PC-3 (cell line): ENCODE measurements at places on chromosomes 7 and 10.

- no peaks in the 10 kb centered on the region for H3K4me1 ChIP-seq
- no peaks in the 10 kb centered on the region for H3K36me3 ChIP-seq
- no peaks in the 10 kb centered on the region for H3K27me3 ChIP-seq
These were observed 357.4 kb upstream of the TMEM229A start for GRCh38 chr7:124390301-124390700.

DNA sequence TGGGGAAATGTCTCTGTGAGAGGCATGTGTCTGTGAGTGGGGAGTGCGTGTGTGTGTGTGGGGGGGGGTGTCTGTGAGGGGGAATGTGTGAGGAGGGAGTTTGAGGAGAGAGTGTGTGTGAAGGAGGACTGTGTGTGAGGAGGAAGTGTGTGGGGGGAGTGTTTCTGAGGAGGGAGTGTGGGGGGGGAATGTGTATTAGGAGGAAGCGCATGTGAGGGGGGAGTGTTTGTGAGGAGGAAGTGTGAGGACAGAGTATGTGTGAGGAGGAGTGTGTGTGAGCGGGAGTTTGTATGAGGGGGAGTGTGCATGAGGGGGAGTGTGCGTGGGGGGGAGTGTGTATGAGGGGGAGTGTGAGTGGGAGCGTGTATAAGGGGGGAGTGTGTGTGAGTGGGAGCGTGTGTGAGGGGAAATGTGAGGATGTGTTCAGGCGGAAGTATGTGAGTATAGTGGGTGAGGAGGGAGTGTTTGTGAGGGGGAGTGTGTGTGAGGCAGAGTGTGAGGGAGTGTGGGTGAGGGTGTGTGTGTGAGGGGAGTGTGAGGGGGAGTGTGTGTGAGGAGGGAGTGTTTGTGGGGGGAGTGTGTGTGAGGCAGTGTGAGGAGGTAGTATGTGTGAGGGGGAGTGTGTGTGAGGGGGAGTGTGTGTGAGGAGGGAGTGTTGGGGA is 21.8 kb upstream of the PTPRN2 start:
- no peaks in the 10 kb centered on the region for H3K4me1 ChIP-seq
- DNase-seq, result no peak
- H3K27ac ChIP-seq, result no peak overlapping the region
- 0 out of 2 replicates have a peak, but pooled peaks cover 3% of the 10 kb centered on the region for H3K36me3 ChIP-seq
- no peak overlapping the region for H3K4me3 ChIP-seq
- H3K27me3 ChIP-seq, result no peaks in the 10 kb centered on the region

DNA sequence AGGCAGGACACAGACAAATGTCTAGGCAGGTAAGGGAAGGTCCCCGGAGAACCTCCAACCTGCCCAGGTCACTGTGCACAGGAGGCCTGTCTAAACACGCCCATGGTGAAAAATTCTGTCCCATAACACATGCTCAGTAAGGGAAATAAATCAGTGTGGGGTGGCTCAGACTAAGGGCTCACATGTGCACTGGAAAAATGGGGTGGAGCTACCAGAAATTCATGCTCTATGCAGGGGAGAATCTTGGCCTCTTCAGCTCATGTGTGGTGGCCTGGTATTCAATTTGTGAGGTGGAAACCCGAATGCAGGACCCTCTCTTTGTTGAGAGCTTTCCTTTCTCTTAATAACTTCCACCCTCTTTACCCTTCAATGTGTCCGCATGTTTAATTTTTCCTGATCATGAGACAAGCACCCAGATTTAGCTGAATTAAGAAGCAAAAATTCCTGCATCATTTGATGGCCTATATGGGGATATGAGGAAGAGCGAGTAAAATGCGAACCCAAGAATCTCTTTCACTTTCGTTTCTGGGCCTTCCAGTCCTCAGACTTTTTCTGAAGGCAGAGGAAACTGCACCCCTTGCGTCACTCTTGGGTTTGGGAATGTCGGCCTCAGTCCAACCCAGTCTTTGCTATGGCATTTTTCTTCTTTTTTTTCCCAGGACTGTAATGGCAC is 163.2 kb downstream of the DGKB start:
- no peak for DNase-seq
- H3K4me3 ChIP-seq, result no peak overlapping the region
- H3K4me1 ChIP-seq, result no peaks in the 10 kb centered on the region
- H3K27me3 ChIP-seq, result no peaks in the 10 kb centered on the region
- no peaks in the 10 kb centered on the region; the same call in 1 of the 2 replicates for H3K36me3 ChIP-seq
- H3K27ac ChIP-seq, result no peak overlapping the region

DNA sequence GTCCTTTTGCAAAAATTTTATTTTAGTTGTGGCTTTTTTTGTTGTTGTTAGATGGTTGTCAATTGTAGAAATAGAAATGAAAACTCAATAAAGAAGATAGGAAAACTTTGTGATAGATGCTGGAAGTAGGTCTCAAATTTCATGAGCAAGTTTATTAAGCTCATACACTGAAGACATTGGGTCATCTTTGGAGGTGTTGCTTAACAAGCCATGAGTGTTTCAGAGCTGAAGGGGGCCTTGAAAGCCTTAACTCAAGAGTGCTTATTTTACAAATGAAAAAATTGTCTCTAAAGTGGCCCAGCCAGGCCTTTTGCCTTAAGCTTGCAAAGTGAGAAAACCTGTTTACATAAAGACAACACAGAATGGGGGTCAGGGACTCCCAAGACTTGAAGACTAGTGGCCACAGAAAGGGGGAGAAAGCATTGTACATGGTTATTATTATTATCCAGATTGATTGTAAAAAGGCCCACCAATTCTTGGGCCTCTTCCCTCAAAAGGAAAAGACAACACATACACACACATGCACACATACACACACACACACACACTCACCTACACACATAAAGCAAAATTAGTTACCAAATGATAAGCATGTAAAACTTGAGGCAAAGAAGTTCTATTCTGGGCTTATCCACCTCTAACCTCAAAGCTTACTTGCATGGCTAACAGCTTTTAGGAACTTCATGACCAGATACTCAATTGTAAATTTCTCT is 49.7 kb upstream of the GLCCI1 start:
- H3K27me3 ChIP-seq, result no peaks in the 10 kb centered on the region
- H3K4me3 ChIP-seq, result no peak overlapping the region
- no peak overlapping the region for H3K27ac ChIP-seq
- no peaks in the 10 kb centered on the region for H3K36me3 ChIP-seq
- no peak for DNase-seq
- H3K4me1 ChIP-seq, result peaks cover 12% of the 10 kb centered on the region

GRCh38 chr10:28343987-28344895 is 41.4 kb upstream of the MPP7 start:
- no peak for DNase-seq
- H3K4me1 ChIP-seq, result no peaks in the 10 kb centered on the region
- H3K27ac ChIP-seq, result no peak overlapping the region
- H3K27me3 ChIP-seq, result no peaks in the 10 kb centered on the region
- H3K4me3 ChIP-seq, result no peak overlapping the region
- no peaks in the 10 kb centered on the region for H3K36me3 ChIP-seq

GRCh38 chr10:45471531-45472310 is 97.7 kb downstream of the ALOX5 start:
- no peak overlapping the region for H3K27ac ChIP-seq
- no peaks in the 10 kb centered on the region for H3K27me3 ChIP-seq
- DNase-seq, result no peak
- no peak overlapping the region for H3K4me3 ChIP-seq

DNA sequence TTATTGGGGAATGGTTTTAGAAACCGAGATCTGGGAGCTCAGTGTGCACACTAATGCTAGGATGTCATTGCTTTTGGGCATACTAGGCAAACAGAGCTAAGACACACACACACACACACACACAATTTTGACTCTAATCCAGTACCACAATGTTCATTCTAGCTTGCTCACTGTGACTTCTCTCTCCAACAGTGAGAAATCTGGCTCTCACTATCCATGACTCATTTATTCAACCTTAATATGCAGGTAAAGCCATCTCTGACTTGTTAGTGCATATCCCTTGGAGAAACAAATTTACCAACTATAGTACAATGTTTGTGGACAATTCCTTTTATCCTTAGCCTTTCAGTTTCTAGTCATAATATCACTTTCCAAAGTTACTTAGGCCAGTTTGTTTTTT is 5.9 kb upstream of the BMS1 start:
- DNase-seq, result no peak
- no peak overlapping the region for H3K27ac ChIP-seq
- no peaks in the 10 kb centered on the region for H3K36me3 ChIP-seq
- 0 out of 2 replicates have a peak, but pooled peaks cover under 1% of the 10 kb centered on the region for H3K4me1 ChIP-seq
- no peak overlapping the region for H3K4me3 ChIP-seq

GRCh38 chr10:130660266-130660665 is 524.1 kb downstream of the GLRX3 start:
- H3K27me3 ChIP-seq, result no peaks in the 10 kb centered on the region
- no peaks in the 10 kb centered on the region for H3K36me3 ChIP-seq
- no peak for DNase-seq
- no peak overlapping the region for H3K4me3 ChIP-seq

- H3K4me1 ChIP-seq, result peaks cover 9% of the 10 kb centered on the region
- H3K27ac ChIP-seq, result no peak overlapping the region
- H3K27me3 ChIP-seq, result no peaks in the 10 kb centered on the region
- DNase-seq, result peak; percentile 56
These were observed 21.1 kb upstream of the HBP1 start for GRCh38 chr7:107147464-107148393.

DNA sequence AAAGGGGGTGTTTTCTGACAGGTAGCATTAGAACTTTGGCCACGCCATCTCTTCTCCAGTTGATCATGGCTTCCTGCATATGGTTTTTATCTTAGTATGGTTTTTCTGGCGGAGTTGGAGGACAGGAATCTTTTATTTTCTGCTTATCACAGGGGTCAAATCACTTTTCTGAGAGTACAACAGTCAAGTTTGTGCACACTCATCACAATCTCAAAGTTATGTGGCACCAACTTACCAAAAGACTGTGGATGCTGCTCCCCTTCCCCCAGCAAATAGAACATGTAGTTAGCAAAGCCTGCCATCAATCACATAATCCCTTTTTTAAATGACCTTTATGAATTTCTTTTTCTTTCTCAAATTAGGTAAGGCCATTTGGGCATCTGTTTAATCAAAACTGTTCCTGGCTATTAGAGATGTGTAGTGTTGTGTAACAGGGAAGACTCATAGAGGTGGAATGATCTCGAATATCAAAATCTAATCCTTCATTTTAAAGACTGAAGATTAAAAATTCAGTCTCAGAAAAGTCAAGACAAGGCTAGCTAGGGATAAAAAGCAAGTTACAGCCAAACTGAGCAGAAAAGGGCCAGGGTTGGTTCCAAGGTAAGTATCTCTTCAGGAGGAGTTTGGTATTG is 3.8 kb upstream of the CH25H start:
- no peak for DNase-seq
- H3K27ac ChIP-seq, result no peak overlapping the region
- no peak overlapping the region for H3K4me3 ChIP-seq
- H3K36me3 ChIP-seq, result peaks cover 3% of the 10 kb centered on the region
- H3K4me1 ChIP-seq, result no peaks in the 10 kb centered on the region

DNA sequence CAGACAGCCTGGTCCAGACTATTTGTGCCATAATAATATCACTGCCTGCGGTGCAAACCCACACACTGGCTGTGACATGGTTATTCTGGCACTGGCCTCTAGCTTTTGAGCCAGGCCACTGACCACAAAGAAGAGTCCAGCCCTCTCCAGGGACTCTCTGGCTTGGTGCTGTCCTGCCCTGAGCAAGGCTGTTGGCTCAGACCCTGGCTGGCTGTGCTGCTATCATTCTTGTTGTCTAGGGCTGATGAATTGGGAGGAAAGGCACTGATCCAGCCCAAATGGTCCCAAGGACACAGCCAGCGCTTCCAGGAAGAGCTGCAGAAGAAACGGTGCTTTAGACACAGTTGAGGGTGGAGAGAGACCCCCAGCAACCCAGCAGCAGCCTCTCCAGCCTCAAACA is 80.8 kb downstream of the TMEM130 start:
- no peaks in the 10 kb centered on the region; the same call in 1 of the 2 replicates for H3K27me3 ChIP-seq
- DNase-seq, result no peak
- no peak overlapping the region for H3K27ac ChIP-seq
- no peaks in the 10 kb centered on the region for H3K36me3 ChIP-seq
- no peak overlapping the region for H3K4me3 ChIP-seq

DNA sequence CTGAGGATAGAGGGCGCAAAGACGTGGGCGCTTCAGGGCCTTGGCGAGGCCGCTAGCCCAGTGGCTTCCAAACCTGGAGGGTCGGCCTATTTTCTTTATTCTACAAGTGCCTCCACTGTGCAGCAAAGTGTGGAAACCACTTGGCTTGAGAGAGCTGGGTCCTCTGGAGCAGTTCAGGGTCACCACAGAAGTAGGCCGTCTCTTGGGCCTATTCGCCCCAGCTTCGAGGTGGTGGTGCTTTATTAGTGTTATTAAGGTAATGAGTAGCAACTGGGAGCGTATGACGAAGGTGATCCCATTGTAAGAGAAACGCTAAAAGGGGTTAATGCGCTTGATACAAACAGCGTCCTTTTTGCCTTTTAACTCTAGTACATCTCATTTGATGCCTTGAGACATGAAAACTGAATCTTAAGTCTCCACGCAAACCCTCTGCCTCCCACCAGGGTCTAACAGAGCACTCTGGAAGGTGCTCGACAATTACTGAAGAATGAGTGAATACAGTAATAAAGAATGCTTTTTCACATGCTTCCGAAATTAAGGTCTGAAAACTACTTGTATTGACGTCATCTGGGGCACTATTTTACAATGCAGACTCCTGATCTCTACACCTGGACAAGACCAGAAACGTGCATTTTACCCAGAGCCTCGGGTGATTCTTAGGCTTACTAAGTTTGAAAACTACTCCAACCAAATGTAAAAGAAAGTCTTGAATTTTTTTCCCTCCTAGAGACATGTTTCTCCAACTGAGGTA is 647 bp upstream of the GSAP start:
- H3K36me3 ChIP-seq, result no peaks in the 10 kb centered on the region
- DNase-seq, result no peak
- H3K27me3 ChIP-seq, result no peaks in the 10 kb centered on the region
- H3K4me1 ChIP-seq, result peaks cover 55% of the 10 kb centered on the region

DNA sequence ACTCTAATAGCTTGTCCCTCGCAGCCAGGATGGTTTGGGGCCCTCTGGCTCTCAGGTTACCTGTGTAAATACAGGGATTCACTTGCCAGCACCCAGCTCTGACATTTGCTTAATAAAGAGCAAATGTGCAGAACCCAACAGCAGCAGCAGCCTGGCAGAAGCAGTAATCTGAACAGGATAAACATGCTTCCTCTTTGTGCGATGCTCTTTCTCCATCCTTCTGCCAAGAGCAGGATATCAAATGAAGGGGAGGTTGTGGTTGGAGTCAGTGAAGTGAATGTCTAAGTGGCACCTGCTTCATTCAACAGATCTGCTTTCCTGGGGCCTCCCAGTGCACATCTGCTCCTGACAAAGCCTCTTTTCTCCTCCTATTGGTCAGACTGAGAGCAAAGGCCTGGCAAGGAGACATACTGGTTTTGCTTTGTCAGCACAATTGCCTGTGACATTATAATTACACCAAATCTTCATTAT is 130.3 kb downstream of the NRF1 start:
- H3K27me3 ChIP-seq, result no peaks in the 10 kb centered on the region
- H3K4me3 ChIP-seq, result no peak overlapping the region
